ENCODE measurements at places on chromosomes 5 and 9. TPM values are rescaled to one million over a fixed set of nuclear protein-coding genes. Genes with fewer than 3 reads are reported as not detected.

Gene AK8
- not detected for total RNA-seq

Gene OR2V2
- total RNA-seq, result not detected

Gene GDNF
- not detected for total RNA-seq

Gene HDHD3
- total RNA-seq, result 10.5 TPM

Gene NKD2
- 4.4 TPM for total RNA-seq

Gene S1PR3
- total RNA-seq, result 27.5 TPM

Gene AGXT2
- not detected for total RNA-seq
